Amniotic stem cell (primary cell): ENCODE measurements at places on chromosomes 3 and 15.
A peak's percentile ranks its signal among the peaks of the same experiment; 100 is the strongest.

DNA sequence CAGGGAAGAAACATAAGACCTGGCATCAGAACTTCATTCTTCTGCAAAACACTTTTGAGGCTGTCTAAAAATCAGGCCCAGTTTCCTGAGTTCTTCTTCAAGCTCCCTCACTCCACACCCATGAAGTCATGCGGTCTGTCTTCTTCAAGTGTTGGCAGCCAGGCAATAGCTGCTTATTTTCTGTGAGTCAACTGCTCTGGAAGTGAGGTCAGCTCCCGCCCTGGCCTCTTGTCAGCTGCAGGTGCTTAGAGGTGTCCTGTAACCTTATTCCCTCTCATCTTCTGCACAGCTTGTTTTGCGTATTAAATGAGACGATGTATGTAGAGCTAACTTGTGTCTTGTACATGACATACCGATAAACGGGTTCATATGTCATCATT, 226.1 kb downstream of the ADAMTS17 start:
- DNase-seq, result no peak

- DNase-seq, result no peak
Observed at GRCh38 chr3:98961161-98962155, 60.0 kb upstream of the DCBLD2 start.

DNA sequence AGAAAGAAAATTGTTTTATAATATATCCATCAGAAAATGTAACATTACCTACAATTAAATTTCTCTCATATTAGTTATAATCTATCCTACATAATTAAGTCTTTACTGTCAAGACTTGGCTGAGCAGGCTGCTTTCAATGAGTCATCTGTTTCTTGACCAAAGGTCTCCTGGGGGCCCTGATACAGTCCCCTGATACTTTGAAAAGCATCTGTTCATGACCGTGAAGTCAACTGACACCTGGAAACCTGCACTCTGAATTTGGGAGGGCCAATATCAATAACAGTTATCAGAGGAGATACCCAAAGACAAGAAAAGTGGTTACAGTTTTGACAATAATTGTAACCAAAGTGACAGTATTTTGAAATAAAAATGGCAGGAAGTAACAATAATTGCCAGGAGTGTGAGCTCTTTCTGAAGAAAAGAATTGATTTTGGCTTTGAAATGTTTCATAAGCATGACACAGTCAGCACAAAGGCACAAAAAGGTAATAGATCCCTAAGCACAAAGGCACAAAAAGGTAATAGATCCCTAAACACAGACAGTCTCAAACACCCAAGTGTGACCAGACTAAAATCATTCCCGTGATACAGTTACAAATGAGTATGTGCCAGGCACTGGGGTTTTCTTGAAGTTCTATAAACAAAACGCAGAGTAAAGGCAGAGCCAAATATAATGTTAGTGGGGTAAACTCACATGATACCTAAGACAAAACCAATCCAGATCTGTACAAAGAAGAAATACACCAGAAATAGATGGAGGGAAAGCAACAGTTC, 260.7 kb downstream of the PLOD2 start:
- no peak for DNase-seq

DNA sequence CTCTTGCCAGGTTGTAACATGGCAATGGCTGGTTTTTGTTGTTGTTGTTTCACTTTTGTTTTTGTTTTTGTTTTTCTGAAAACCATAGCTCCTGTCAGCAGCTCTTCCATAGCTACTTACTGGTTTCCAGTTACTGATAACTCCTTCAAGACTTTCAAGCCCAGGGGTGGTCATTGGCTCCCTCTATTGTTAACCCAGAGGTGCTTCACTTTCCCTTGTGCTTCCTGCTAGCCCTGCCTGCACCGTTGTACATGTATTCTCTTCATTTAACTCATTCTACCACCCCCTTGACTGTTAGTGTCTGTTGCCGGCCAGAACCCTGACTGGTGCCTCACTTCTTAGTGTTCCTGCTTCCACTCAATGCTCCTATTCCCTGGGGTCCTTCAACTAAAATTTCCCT, 4.2 kb upstream of the TRAT1 start:
- DNase-seq, result no peak

- DNase-seq, result peak; percentile 6
Observed at GRCh38 chr3:187130346-187131066, 8.8 kb downstream of the RPL39L start.

DNA sequence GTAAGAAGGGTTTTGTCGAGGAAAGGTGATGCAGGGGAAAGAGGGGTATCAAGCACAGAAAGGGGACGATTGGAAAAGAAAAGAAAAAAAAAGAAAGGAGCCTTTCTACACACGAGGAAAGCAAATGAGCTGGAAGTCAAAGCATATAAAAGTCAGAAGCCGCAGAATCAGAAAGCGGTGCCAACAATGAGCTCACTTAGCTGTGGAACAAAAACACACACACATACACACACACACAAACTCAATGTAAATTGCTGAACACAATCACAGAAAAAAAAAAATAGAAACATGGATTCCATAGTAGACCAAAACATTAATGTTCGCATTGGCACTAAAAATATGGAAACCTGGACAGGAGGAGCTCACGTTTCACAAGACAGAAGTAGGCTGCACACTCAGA, 63.4 kb upstream of the FEZF2 start:
- no peak for DNase-seq

GRCh38 chr15:41180206-41180789, 50.3 kb downstream of the EXD1 start:
- no peak for DNase-seq

- DNase-seq, result no peak
Observed at GRCh38 chr3:51937014-51937413, 4.7 kb downstream of the RRP9 start.

DNA sequence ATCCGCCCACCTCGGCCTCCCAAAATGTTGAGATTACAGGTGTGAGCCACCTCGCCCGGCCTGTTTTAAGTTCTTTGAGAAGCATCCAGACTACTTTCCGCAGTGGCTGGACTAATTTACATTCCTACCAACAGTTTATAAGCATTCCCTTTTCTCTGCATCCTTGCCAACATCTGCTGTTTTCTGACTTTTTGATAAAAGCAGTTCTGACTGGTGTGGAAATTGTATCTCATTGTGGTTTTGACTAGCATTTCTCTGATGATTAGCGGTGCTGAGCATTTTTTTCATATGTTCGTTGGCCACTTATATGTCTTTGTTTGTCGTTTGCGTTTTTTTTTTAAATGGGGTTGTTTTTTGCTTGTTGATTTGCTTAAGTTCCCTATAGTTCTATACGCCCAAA, 208.4 kb upstream of the DPPA4 start:
- no peak for DNase-seq

DNA sequence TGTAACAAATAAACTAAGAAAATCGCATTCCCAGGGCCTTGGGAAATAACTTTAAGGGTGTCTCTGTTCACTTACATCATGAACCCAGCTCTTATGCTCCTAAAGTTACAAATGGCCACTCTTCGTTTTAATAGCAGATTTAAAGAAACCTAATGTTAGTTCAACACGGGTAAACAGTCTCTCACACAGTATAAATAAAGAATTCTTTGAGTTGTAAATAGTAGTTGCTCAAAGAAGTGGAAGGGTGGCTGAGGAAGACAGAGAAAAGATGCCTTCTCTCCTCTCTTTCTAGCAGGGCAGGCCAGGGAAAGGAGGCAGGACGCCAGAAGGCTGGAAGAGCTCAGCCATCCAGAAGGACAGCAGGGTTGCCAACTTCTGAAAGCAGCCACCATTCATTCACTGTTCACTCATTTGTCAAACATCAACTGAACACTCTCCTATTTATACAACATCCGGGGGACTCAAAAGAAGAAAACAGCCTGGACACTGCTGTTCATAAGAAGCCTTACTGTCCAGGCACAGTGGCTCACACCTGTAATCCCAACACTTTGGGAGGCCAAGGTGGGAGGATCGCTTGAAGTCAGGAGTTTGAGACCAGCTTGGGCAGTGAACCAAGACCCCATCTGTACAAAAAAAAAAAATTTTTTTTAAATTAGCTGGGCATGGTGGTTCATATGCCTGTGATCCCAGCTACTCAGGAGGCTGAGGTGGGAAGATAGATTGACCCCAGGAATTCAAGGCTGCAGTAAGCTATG, 47.3 kb downstream of the WWTR1 start:
- DNase-seq, result no peak

DNA sequence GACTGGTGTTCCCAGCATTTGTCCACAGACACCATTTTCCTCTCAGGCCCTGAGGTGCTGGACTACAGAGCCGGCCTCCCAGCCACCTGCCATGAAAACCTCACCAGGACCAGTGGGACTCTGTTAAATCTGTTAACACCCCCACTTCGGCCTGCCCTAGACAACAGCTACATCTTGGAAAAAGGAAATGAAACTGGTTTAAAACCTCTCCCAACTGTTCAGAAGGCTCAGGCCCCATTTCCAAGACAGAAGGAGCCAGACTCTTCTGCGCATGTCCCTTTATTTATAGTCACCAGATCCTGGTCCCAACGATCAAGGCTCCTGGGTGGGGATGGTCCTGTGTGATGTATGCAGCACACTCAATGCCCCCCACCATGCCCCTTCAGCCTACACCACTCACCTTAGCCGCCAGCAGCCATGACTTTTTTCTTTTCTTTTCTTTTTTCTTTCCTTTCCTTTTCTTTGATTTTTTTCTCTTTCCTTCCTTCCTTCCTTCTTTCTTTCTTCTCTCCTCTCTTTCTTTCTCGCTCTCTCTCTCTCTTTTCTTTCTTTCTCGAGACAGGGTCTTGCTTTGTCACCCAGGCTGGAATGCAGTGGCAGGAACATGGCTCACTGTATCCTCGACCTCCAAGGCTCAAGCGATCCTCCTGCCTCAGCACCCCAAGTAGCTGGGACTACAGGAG, 25.5 kb upstream of the FLNB start:
- DNase-seq, result no peak

- no peak for DNase-seq
Observed at GRCh38 chr3:133799794-133800585, 5.6 kb upstream of the SRPRB start.

- DNase-seq, result no peak
Observed at GRCh38 chr3:31314258-31314657, 218.5 kb upstream of the STT3B start.

GRCh38 chr15:88805031-88805780, 2.0 kb downstream of the ACAN start:
- DNase-seq, result no peak

DNA sequence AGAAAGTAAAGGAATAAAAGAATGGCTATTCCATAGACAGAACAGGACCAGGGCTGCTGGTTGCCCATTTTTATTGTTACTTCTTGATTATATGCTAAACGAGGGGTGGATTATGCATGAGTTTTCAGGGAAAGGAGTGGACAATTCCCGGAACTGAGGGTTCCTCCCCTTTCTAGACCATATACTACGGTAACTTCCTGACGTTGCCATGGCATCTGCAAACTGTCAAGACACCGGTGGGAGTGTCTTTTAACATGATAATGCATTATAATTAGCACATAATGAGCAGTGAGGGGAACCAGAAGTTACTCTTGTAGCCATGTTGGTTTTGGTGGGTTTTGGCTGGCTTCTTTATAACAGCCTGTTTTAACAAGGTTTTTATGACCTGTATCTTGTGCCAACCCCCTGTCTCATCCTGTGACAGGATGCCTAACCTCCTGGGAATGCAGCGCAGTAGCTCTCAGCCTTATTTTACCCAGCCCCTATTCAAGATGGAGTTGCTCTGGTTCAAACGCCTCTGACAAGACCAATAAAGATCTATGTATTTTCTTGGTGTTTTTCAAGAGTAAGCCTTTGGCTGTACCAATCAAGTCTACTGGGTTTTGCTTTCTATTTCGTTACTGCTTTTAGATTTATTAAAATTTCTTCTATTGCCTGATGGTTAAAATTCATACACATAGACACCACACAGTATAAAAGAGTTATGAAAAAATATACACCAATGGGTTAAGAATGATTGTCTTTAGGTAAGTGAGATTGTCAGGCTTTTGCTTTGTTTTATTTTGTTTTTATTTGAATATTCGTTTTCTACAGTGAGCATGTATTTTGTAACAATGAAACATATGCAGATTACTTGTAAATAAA, 37.4 kb upstream of the CTDSPL start:
- no peak for DNase-seq

DNA sequence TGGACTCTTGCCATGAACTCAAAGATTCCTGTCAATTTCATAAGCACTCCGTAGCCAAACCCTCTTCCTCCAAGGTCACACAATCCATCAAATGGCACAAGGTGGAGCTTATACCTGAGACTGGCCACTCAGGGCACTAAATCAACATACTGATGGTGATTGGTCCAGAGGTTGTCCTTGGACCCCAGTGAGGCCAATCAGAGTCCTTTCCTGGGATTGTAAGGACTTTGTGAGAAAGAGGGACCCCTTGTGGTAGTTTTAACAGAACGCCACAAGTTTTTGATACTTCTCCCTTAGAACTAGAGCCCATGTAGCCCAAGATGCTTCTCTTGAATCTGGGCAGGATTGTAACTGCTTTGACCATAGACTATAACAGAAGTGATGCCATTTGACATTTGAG, 44.4 kb upstream of the LARS2 start:
- DNase-seq, result no peak
